ENCODE measurements at places on chromosomes 1 and 21.

DNA sequence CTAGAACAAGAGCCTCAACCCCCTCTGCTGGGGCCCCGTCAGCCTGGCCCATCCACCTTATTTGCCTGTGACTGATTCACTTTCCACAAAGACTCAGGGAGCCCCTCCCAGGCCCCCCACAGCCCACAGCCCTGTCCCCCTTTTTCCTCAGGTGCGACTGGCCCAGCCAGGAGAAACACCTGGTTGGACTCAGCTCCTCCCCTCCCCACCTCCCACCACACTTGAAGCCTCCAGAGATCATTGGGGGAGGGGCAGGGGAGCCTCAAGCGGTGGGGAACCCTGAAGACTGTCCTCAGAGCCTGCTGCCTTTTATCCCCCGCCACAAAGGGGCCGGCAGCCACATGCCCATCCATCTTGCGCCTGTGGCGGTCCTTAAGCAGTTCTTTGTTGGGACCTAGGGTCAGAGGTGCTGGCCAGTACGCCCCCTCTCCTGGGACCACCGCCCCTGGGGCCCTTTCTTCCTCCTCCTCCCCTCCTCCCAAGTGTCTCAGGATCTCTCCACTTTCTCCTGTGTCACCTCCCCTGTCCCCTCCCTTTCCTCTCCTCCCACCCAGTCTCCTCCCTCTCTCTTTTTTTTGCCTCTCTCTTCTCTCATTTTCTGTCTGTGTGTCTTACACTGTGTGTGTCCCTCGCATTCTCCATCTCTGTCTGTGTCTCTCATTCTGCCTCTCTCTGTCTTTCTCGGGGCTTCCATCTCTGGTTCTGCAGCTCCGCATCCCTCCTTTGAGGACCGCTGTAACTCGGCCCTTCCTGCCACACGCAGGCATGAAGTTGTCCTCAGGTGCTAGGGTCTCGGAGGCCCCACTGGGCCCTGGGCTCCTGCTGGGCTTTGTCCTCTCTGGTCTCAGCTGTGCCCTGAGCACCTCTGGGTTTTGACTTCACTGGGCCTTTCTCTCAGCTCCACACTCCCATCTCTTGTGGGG lies 12.2 kb downstream of the CRABP2 start:
- no peak for DNase-seq

DNA sequence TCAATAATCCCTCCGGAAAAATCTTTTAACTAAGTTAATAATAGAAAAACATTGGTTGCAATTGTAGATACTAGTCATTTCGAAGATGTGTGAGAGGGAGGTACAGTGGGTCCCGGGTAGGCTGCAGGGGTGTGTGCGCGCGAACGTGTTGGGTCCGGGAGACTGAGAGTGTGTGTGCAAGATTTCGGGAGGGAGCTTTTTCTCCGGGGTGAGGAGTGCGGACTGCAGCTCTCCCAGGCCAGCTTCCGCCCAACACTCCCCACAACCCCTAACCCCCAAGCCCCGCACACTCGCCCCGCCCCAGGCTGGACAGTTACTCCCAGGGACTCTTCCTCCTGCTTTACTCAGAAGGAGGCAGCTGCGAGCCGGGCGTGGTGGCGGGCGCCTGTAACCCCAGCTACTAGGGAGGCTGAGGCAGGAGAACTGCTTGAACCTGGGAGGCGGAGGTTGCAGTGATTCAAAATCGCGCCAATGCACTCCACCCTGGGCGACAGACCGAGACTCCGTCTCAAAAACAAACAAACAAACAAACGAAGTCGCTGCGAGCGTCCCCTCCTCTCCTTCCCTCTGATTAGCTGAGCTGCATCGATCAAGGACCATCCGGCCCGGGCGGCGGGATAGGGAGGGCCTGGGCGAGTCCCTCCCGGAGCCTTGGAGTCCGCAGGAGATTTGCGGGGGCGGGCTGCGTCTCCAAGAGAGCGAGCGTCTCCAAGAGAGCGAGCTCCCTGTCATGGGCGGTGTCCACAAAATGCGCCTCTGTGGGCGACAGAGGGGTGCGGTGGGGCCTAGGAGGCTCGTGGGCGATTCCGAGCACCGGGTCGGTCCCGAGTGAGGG lies 28.3 kb upstream of the PPM1J start:
- DNase-seq, result no peak

- no peak for DNase-seq
Observed at GRCh38 chr1:46284597-46285564, 18.5 kb downstream of the LRRC41 start.

DNA sequence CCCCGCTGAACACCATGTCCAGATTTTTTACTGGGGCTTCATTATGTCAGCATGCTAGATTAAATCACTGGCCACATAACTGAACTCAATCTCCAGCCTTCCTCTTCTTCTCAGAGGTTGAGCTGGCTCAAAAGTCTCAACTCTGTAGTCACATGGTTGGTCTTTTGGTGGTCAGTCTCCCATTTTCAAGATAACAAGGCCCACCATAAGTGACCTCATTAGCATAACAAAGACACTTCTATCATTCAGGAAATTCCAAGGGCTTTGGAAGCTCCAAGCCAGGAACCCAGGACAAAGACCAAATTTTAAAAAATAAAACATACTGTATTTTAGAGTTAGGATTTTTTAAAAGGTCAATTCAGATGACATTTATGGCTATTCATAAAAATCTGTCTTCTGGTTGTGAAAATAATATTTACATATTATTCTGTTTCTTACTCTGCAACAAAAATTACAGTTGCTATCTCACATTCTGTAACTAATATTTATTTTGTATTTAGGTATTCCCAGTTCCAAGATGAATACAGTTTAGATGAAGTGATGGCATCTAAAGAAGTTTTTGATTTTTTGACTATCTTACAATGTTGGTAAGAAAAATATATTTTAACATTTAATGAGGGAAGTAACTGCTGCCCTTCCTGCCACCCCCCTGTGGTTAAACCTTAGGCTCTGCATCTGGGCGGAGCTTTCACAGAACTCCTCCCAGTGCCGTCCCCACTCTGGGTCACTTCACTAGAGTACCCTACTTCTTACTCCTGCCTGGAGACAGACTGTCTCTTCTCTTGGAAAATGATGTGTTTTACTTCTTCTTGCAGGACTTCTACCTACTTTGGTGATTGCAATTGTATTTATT lies 49.3 kb downstream of the SCP2 start:
- DNase-seq, result no peak

GRCh38 chr1:24253571-24253970 lies 65.6 kb upstream of the GRHL3 start:
- DNase-seq, result no peak

DNA sequence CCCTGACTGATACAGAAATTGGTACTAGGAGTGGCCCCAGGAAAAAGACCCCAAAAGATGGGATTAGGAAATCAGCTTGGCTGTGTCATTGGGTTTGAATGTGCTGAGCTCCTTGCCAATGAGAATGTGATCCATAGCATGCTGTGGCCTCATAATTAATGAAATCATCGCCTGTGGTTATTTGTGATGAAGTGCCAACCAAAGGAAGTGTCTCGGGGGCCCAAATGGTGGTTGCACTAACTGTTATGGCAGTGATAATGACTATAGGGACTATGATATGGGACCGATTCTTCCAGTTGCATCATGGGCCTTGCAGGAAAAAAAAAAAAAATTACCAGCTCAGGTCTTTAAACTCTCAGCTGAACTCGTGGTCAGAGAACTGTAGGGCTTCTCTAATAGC lies 15.4 kb upstream of the ZDHHC18 start:
- no peak for DNase-seq

- no peak for DNase-seq
Observed at GRCh38 chr1:87151500-87152421, 176.9 kb upstream of the LMO4 start.

- DNase-seq, result no peak
Observed at GRCh38 chr1:153985341-153985912, 712 bp downstream of the RAB13 start.

- DNase-seq, result no peak
Observed at GRCh38 chr1:29753771-29754572, 517.6 kb downstream of the PTPRU start.
